ENCODE measurements at places on chromosomes 13 and 19.
A peak's percentile ranks its signal among the peaks of the same experiment; 100 is the strongest.

GRCh38 chr19:48720251-48720612 lies 707 bp upstream of the MAMSTR start:
- no peak for DNase-seq

DNA sequence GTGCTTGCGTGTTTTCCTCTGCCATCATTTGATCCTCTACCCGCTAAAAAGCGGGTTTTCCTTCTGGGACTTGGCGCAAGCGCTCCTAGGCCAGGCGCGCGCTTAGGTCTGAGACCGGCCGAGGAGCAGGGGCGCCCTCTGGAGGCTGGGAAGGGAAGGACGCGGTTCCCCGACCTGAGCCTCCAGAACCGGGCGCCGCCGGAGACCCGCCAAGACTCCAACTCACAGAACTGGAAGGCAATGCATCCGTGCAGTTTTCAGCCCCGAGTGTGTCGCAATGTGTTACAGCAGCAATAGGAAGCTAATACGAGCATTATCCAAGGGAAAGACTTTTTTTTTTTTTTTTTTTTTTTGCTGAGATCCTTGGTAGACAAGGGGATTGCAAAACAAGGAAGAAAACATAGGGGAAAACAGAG lies 190.9 kb downstream of the COL4A1 start:
- no peak for DNase-seq

DNA sequence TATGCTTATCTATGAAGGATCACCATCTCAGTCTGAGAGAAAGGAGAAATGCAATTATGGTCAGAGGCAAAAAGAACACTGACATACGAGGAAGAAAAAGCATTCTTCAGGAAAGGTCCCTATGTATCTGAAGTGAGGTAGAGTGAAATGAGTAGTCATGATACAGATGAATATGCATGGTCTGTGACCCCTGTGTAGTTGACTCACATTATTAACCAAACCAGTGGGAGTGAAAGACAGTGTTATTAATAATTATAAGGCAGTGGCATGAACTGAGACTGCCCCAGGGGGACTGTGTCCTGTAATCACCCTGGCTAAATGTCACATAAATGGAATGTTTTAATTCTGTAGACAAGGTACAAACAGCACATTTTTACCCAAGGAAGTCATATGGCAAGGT lies 1320.2 kb upstream of the PCDH9 start:
- no peak for DNase-seq

- no peak for DNase-seq
These were observed 211.7 kb downstream of the TEX29 start for GRCh38 chr13:111532111-111532510.

GRCh38 chr13:24124789-24125476 lies 35.6 kb upstream of the SPATA13 start:
- DNase-seq, result no peak

DNA sequence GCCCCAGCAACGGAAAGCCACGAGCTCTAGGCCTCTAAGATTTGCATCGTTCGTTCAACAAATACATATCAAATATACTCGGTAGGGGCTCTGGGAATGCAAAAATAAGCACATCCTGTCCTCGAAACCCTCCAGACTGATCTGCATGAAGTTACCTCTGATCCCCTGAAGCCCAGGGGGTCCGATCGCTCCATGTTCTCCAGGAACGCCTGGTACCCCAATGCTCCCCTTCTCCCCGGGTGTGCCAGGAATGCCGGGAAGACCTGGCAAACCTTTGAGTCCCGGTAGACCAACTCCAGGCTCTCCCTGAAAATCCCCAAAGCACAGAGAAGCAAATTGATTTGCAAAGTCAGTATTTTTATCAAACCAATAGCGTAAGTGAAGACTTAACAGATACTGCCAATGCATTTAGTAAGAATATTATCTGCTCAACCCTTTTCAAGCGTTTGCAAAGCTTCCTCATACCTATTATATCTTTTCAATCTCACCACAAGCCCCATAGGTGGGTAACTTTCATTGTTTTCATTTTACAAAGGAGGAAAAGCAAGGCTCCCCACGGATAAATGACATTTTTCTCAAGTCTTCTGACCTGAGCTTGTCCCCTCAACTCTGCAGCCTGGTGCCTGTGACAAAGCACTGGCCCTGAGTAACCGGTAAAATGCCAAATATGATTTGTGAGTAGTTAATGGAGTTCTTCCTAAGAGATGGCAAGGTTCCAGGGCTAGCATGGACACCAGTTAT lies 127.7 kb downstream of the COL4A1 start:
- DNase-seq, result no peak

- no peak for DNase-seq
These were observed 791 bp downstream of the PRKD2 start for GRCh38 chr19:46715975-46716671.

DNA sequence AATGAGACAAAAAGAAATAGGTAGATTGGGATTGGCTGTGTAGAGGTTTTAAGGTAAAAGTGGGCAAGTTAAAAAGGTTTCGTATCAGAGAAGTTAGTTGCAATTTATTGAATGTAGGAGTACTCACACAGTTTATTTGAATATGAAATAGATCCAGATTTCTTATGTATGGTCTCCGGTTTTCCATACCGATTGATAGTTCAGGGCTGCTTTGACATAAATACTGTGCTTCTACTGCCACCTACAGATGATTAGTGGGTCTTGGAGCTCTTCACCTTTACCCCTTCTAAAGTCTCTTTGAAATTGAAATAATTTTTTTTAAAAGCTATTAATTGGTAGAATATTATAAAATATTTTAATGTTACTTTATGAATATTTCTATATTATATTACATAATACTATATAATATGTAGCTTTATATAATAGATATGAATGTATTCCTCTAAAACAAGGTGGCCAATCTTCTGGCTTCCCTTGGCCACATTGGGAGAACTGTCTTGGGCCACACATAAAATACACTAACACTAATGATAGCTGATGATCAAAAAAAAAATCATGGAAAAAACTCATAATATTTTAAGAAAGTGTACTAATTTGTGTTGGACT lies 7.7 kb upstream of the GPR18 start:
- peak; percentile 44 for DNase-seq

DNA sequence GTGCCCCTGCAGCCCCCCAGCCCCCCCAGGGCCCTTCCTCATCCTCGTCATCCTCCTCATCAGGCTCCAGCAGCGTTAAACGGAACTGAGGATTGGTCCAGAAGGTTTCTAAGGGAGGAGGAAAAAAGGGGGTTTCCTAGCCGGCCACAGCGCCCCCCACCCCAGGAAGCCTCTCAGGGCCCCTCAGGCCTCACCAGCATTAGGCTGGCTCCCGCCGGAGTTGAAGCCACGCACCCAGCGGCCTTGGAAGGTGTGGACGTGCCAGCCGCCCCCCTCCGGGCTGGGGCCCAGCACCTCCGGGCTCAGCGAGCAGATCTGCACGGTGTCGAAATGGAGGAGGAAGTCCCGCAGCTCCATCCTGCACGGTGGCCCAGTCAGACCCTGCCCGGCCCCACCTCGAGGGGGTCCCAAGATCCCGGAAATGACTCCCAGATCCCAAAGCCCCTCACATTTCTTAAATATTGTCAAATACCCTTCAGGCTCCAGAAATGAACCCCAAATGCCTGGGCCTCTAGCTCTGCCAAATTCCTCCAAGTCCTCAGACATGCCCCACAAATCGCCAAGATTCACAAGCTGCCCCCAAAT lies 6.9 kb downstream of the CAPN12 start:
- no peak for DNase-seq

- no peak for DNase-seq
These were observed 25.0 kb upstream of the TNFSF11 start for GRCh38 chr13:42548731-42549551.

DNA sequence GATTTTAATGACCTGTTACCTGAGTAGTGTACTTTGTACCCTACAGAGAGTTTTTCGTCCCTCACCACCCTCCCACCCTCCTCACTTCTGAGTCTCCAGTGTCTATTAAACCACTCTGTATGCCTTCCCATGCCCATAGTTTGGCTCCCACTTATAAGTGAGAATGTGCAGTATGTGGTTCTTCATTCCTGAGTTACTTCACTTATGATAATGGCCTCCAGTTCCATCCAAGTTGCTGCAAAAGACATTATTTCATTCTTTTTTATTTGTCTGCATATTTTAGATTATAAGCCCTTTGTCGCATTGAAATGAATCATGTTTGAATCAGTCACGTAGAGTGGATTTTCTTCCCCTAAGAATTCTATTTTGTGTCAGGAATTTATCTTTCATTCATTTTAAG lies 12.2 kb upstream of the HTR2A start:
- no peak for DNase-seq

GRCh38 chr13:50345804-50346203 lies 330.6 kb downstream of the KCNRG start:
- no peak for DNase-seq
